ENCODE measurements at places on chromosomes 5 and 9. TPM values are rescaled to one million over a fixed set of nuclear protein-coding genes. Genes with fewer than 3 reads are reported as not detected.

SAXO1 gene
- total RNA-seq = not detected

SERF1B gene
- total RNA-seq = 13.6 TPM

SOX30 gene
- not detected for total RNA-seq

OR1L8 gene
- not detected for total RNA-seq

C6 gene
- total RNA-seq = 0.11 TPM

PCDHAC2 gene
- total RNA-seq = 1.9 TPM

LRRC19 gene
- total RNA-seq = not detected

SPATA31E1 gene
- total RNA-seq = under 0.01 TPM

PTPRD gene
- 8.9 TPM for total RNA-seq

ENTREP1 gene
- not detected for total RNA-seq

F12 gene
- total RNA-seq = 0.50 TPM

RABGAP1 gene
- 50.5 TPM for total RNA-seq

KCTD16 gene
- 1.00 TPM for total RNA-seq

PCDHGC5 gene
- 2.9 TPM for total RNA-seq

UAP1L1 gene
- 28.3 TPM for total RNA-seq

HTR4 gene
- not detected for total RNA-seq

C5orf58 gene
- not detected for total RNA-seq

SNCAIP gene
- total RNA-seq = 69.9 TPM

KCNMB1 gene
- total RNA-seq = under 0.01 TPM

CTXN3 gene
- total RNA-seq = not detected

SLCO4C1 gene
- total RNA-seq = under 0.01 TPM

GFI1B gene
- not detected for total RNA-seq
